Left cardiac atrium (tissue), 4 donors: ENCODE measurements at places on chromosomes 5 and 9. TPM values are rescaled to one million over a fixed set of nuclear protein-coding genes. Genes with fewer than 3 reads are reported as not detected.

Gene AK3
- total RNA-seq = 91.1 TPM

- DNase-seq = no peak
Measured at GRCh38 chr9:131530546-131530919, 530 bp downstream of the UCK1 start.

DNA sequence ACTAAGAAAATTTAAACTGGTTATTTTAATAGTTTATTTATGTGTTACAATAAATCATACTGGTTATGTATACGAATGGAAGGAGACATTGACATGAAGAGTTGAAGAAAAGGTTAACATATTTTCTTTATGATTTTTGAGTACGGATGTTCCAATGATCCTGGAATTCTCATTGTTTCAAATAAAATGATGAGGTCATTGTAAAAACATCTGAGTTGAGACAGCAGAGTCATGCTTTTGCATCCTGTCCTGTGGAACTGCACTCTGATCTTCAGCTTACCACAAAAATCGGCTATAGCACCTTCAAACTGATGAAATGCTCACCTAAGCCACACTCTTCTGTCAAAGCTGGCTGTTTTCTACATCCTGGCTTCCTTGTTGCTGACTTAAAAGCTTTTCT lies 67.8 kb downstream of the PTCD2 start:
- DNase-seq = no peak

DNA sequence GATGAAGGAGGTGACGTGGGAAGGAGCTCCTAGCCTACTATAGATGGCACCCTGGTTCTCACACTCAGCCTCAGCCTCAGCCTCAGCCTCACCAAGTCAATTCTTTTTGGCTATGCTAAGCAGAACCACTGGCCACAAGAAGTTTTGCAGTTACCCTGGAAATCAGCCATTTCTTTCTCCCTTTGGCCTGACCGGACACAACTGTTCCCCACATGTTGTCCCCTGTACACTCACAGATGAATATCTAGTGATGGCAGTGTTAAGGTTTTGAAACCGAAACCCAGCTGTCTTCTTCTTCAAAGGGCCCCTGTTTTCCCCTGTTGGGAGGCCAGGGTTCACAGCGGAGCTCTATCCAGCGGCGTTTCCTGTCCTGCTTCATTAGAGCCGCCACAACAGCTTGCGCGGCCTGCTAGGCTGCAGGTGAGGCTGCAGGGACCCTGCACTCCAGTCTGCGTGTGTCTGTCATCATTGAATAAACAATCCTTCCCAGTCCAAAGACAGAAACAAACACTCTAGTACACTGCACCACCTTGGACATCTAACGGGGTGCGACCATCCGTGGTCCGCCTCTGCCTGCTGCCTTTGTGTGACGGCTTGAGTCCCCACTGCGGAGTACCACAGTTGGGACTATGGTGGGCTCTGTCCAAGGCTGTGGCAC lies 250.5 kb downstream of the DENND1A start:
- DNase-seq = no peak

Gene TAS2R1
- not detected for total RNA-seq

- peak; percentile 62 for DNase-seq
Measured at GRCh38 chr9:88748566-88749261, 213.7 kb downstream of the NXNL2 start.
